Ascending aorta (tissue), 2 donors: ENCODE measurements at places on chromosomes 1 and 21. TPM values are rescaled to one million over a fixed set of nuclear protein-coding genes. Genes with fewer than 3 reads are reported as not detected.

PDPN gene
- 8.5 TPM for total RNA-seq

- H3K4me3 ChIP-seq = no peak overlapping the region
- no peaks in the 10 kb centered on the region for H3K36me3 ChIP-seq
- no peak overlapping the region for H3K27ac ChIP-seq
- DNase-seq = no peak
Observed at GRCh38 chr1:74180490-74180889, 17.5 kb downstream of the LRRIQ3 start.

LAX1 gene
- not detected for total RNA-seq

- no peak overlapping the region for H3K4me3 ChIP-seq
- no peak overlapping the region for H3K27ac ChIP-seq
- no peaks in the 10 kb centered on the region for H3K27me3 ChIP-seq
Observed at GRCh38 chr21:45824546-45825215, 156.9 kb upstream of the COL6A1 start.

GRCh38 chr1:235461954-235462353 lies 42.3 kb downstream of the B3GALNT2 start:
- H3K27me3 ChIP-seq = no peaks in the 10 kb centered on the region
- no peak overlapping the region for H3K4me3 ChIP-seq
- H3K36me3 ChIP-seq = peaks cover 15% of the 10 kb centered on the region
- H3K27ac ChIP-seq = no peak overlapping the region

DNA sequence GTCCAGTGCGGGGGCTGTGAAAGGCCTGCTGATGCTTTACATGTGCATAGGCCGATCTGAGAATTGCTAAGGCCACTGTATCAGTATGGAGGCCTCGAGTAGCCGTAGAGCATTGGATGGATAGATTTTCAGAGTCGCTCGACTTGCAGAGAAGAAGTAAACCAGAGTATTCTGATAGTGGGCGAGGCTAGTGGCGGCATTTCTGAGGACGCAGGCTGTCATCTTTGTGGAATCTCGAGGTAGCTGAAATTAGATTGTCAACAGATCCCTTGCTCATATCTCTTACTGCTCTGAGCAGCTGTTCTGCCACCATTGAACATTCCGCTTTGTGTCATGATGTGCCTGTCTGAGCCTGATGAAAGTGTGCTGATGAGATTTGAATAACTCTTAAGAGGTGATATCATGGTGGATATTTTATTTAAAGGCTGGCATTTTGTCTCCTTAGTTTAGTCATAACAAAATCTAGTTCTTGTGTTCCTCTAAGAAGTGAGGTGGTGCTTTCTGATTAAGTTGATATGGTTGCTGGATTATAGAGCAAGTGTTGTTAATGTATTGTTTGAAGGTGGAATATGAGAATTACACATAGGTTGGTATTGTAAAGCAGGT lies 1.5 kb downstream of the KIF1B start:
- H3K4me3 ChIP-seq = peak overlapping the region; percentile 99
- H3K36me3 ChIP-seq = no peaks in the 10 kb centered on the region
- H3K27me3 ChIP-seq = no peaks in the 10 kb centered on the region
- H3K27ac ChIP-seq = peak overlapping the region; percentile 100

DNA sequence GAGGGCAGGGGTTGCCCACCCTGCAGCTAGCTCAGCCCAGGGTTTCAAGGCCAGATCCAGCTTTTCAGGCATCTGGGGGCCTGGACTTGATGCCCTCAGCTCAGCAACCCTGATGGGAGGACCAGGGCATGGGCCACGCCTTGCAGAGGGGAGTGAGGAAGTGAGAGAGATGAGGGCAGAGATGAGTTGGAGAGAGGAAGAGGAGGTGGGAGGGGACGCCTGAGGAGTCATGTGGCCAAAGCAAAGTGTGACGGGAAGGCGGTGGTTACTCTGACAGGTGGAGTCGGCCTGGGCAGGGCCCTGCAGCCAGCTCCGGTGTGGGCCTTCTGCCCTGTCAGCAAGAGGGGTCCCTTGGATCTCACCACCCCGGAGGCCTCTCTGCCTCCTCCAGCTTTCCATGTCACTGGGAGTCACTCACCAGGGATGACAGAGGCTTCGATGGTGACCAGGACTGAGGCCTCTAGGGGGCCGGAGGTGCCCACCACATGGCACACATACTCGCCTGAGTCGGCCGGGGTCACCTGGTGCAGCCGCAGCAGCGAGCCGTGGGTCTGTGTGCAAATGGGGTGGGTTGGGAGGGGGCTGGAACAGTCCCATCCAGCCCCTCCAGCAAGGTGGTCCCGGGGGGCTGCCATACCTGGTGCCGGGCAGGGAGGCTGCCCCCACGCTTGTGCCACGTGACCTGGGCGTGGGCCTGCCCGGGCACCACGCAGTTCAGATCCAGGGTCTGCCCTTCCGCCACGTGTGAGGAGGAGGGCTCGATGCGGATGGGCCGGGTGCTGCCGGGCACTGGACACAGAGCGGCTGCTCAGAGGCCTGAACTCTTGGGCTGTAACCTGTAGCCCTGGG lies 40.4 kb downstream of the LDLRAD2 start:
- H3K27ac ChIP-seq = no peak overlapping the region
- no peaks in the 10 kb centered on the region for H3K4me1 ChIP-seq
- no peak for DNase-seq
- no peak overlapping the region for H3K4me3 ChIP-seq

ASAP3 gene
- 125 TPM for total RNA-seq

DNA sequence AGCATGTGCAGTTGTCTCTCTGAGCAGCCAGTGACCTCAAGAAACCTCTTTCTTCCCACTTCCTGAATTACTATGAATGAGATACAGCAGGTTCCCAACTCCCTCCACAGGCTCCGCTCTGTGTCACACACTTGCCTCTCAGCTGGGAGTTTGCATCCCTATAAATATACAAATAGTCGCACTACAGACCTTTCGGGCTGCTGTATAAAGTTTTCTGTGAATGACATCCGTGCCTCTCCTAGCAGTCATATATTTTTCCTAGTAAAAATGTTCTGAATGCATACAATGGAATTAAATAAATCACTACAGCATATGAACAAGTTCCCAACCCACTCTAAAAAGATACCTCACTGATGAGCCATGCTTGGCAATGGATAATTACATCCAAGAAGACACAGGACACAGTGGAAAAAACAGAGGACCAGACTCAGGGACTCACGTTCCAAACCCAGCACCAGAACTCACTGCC lies 66.8 kb downstream of the CAPZB start:
- no peak for DNase-seq
- H3K4me3 ChIP-seq = no peak overlapping the region
- no peak overlapping the region for H3K27ac ChIP-seq
- peaks cover 12% of the 10 kb centered on the region for H3K36me3 ChIP-seq
- H3K4me1 ChIP-seq = peaks cover 18% of the 10 kb centered on the region
- no peaks in the 10 kb centered on the region for H3K27me3 ChIP-seq

GRCh38 chr1:23980728-23981070 lies 572 bp upstream of the SRSF10 start:
- peak overlapping the region; percentile 96 for H3K27ac ChIP-seq
- peak overlapping the region; percentile 91 for H3K4me3 ChIP-seq
- no peaks in the 10 kb centered on the region for H3K27me3 ChIP-seq
- DNase-seq = peak; percentile 72

- no peaks in the 10 kb centered on the region for H3K36me3 ChIP-seq
- H3K27ac ChIP-seq = no peak overlapping the region
- H3K27me3 ChIP-seq = no peaks in the 10 kb centered on the region
Observed at GRCh38 chr1:62621907-62622306, 24.6 kb downstream of the ANGPTL3 start.

CYP4A22 gene
- total RNA-seq = not detected

BACE2 gene
- 151 TPM for total RNA-seq

DNA sequence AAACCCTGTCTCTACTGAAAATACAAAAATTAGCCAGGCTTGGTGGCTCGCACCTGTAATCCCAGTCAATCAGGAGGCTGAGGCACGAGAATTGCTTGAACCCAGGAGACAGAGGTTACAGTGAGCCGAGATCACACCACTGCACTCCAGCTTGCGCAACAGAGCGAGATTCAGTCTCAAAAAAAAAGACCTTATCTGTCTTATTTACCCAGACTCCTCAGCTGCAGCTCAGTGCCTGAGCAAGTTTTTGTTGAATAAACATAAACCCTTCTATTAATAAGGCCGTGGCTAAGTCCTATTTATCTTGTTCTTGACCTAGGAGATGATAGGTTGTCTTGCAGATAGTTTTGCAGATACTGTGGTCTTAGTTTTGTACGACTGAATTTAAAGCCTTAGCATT lies 136.4 kb upstream of the TMEM51 start:
- H3K36me3 ChIP-seq = no peaks in the 10 kb centered on the region
- H3K4me1 ChIP-seq = no peaks in the 10 kb centered on the region
- DNase-seq = no peak
- no peaks in the 10 kb centered on the region for H3K27me3 ChIP-seq

- no peaks in the 10 kb centered on the region for H3K36me3 ChIP-seq
- no peak overlapping the region for H3K27ac ChIP-seq
- DNase-seq = no peak
- no peaks in the 10 kb centered on the region for H3K4me1 ChIP-seq
Observed at GRCh38 chr1:31562707-31563360, 13.5 kb upstream of the TINAGL1 start.
